ENCODE measurements at places on chromosomes 2 and 18.

DNA sequence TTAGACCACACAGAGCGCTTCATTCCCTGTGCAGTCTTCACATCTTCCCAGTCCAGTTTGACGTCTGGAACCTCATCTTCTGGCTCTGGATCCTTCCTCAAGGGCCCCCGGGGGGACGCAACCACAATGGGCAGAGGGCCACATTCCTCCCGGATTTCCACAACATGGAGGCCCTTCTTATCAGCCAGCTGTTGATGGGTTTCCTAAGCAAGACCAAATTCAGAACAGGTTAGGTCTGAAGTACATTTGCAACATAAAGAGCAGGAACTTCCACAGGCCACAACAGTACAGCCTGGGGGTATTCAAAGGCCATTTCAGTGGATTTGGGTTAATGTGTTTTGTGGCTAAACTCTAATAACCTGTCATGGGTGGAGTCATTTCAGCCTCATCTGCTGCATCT is 34.2 kb downstream of the MRPS5 start:
- no peak for DNase-seq

DNA sequence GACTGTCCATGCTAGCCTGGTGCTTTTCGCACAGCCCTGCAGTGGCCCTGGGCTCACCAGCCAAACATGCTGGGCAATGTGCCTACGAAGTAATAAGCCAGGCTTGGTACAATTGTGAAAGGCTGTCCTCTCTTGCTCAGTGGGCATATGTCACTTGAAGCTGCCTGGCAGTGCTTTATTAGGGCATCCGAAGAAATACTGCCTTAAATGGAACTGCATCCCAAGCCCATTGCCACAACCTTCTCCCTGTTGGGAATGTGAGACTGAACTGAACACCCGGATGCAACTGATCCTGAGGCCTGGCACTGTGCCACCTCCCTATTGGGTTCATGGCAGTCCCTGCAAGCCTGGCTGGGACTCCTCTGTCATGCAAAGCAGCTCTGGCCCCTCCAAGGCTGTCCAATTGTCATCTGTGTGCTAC is 15.9 kb downstream of the CAPG start:
- DNase-seq: no peak

DNA sequence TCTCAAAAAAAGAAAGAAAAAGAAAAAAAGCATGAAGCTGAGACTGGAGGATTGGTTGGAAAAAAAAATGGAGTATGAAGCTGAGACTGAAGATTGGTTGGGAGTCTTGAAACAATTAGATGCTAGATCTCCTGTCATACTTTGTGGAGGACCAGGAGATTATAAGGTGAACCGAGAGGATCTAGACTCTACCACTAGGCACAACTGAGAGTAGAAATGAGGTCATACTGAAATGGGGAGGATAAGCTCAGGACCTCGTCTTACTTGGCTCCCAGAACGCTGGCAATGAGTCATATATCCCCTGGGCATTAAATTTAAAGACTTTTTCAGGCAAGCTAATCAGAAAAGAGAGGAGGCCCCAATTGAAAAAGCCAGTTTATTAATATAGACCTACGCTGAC is 3.3 kb upstream of the ORC2 start:
- no peak for DNase-seq

GRCh38 chr2:85866165-85866659 is 22.6 kb downstream of the ST3GAL5 start:
- no peak for DNase-seq

DNA sequence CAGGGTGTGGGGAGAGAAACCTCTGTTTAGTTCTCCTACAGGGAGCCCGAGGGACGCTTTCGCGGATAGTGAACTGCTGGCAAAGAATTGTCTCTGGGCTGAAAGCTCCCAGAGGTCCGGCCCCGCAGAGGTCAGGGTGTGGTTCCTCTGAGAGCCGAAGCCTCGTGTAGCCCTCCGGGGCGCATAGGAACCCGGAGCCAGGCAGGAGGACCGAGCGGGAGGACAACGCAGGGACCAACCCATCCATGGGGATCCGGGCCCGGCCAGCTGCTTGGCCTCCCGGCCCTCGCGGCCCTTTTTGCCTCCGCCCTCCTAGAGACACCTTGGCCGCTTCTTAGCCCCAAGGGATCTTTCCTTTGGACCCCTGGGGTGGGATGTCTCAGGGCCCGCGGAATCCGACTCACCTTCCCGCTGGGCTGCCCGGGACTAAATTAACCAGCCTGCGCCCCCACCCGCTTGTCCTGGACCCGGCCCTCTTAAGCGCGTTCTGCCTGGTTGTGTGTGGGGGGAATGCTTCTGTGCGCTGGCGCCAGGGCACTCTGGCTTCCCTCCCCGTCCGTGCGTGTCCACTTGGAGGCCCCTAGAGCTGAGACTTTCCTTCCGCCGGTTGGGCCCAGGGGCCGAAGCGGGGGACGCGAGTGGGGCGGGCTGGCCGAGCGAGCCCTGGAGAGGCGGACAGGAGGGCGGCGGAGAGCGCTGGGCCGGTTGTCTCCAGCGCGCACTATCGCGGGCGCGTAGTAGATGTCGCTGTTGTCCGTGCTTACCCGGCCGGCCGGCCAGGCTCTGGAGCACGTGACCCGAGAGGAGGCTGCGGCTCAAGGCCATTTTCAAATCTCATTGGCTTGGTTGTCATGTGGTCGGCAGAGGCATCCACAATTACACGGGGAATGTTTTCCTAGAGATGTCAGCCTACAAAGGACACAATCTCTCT is at the start of gene HOXD10:
TSS of gene HOXD10 (plus strand) at position 896 of the 931 bp plus-strand sequence. CDS start 56 bp downstream, outside the sequence.
- DNase-seq: no peak

DNA sequence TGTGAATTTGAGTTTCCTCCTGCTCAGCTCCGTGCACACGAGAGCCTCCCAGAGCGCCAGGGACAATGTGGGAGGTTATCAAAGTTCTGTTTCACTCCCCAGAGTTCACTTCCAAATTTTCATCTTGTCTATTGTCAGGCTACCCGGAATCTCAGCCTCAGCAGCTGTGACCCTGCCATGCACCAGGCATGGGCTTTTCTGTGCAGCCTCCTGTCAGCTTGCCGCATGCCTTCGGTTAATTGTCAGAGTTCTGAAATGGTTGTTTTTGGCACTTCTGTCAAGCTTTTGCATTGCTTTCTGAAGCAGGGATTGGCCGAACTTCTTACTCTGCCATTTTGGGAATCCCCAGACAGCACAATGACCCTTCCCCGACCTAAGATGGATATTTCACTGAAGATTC is 60.4 kb downstream of the SH3YL1 start:
- DNase-seq: no peak

DNA sequence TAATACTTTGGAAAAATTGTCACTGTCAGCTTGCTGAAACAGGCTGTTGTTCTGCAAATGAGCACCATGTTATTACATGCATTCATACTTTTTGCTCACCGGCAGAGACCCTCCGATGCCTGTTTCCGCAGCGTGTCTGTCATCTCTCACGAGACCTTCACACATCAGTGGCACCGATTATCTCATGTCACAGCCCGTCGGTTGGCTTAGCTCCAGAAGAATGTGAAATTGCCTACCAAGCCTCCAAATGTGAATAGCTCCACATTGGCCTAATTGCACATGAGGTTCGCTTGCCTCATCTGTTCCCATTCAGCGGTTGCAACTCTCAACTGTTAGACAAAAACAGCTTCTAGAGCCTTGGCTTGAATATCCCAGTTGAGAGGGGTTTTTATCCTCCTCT is 233.0 kb downstream of the ACTR3 start:
- no peak for DNase-seq

DNA sequence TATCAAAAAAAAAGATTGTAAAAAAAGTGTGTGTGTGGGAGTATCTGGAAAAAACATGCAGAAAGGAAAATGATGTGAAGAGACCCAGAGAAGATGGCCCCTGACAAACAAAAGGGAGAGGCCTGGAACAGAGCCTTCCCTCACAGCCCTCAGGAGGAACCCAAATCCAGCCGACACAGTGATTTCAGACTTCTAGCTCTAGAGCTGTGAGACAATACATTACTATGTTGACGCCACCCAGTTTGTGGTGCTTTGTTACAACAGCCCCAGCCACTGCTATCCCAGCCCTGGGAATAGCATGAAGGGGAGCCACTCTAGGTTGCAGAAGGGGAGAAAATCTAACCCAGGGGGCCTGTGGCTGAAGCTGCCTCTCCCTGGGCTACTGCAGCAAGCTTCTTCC is 59.0 kb upstream of the ZBTB7C start:
- DNase-seq: no peak

- DNase-seq: peak; percentile 97
Measured at GRCh38 chr2:96157649-96158553, 12.7 kb upstream of the DUSP2 start.

DNA sequence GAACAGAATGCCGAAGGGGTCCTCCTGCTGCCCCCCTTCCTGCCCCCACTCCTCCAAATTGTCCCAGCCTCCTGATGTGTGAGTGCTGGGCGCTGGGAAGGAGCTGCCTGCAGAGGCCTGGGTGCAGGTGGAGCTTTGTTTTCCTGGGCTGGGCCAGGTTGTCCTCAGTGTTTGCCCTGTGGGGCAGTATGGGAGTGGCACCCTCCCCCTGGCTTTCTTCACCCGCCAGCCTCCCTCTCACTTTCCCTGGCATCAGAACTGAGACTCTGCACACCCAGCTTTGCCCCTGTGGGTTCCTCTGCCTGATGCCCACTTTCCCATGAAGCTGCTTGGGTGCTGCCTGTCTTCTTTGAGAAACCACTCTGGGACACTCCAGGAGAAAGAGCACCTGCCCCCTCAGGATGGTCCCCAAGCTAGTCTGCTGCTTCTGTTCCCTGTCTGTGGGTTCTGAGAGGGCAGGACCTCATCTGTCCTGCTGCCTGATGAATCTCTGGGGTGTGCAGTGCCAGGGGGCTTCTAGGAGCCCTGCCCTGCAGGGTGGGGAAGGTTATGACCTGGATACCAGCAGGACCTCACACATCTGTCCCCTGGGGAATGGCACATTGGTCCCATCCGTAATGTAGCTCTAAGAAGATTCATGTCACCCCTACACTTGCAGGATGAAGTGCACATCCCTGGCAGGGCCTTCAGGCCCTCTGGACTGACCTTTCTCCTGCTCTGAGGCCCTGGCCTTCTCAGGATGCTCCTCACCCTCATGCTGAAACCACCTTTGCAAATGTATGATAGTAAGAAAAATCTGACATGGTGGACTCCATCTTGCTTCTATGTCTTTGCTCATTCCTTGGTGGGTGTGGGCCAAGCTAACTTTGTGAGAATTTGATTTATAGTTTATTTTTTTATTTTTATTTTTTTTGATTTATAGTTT is 146.8 kb upstream of the HS6ST1 start:
- DNase-seq: no peak

DNA sequence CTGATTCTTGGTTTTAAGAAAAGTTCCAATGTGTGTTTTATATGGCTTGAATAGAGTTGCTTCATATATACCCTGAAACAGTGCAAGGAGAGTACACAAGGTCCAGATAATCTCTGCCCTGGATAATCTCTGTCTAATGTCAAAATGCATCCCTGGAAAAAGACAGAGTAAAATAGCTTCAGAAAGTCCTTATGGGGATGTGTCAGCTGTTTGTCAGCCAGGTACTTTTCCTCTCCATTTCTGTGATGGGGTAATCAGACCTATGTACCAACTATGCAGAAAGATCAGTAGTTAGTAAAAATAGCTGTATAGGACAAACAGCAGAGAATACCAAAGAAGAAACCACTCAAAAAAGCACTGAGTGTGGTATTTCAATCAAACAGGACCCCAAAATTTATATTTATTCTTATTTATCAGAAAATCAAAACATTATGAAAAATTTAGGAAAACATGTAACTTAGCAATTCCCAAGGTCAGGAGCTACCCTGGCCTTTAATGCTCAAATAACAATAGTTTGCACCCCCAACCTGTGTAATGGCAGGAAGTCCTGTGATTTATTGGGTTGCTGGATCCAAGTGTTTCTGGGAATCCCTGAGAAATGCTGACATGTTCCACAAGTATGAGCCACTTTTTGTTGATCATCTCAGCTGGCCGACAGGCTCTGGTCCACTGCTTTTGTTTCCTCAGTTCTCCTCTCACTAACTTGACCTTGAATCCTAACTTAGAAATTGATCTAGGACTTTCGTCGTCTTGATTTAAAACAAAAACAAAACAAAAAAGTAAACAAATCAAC is 69.6 kb downstream of the MDH1 start:
- DNase-seq: no peak

DNA sequence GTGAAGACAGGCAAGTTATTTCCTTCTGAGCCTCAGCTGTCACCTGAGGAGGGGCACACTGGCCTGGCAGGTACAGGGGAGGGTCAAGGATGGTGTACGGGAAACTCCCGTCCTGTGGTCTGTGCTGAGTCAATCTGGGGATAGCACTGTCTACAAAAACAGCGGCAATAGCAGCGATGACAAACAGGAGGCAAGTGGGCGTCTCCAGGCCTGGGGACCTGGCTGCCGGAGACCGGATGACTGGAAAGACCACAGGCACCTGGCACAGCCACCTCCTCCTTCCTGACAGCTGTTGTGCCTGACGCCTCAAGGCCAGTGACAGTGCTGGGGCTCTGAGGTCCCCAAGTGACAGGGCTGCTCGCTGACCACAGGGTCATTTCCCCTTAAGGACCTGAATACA is 202.1 kb upstream of the HS6ST1 start:
- DNase-seq: peak; percentile 22

- no peak for DNase-seq
Measured at GRCh38 chr2:23268467-23269263, 116.3 kb upstream of the KLHL29 start.

- no peak for DNase-seq
Measured at GRCh38 chr2:187174582-187174981, 273.5 kb downstream of the CALCRL start.
